Karpas-422 (cell line): ENCODE measurements at places on chromosomes 4 and X. TPM values are rescaled to one million over a fixed set of nuclear protein-coding genes. Genes with fewer than 3 reads are reported as not detected.

GRCh38 chr4:100547541-100548199, 29.8 kb upstream of the EMCN start:
- no peaks in the 10 kb centered on the region for H3K36me3 ChIP-seq
- H3K27ac ChIP-seq, result no peak overlapping the region
- H3K27me3 ChIP-seq, result no peaks in the 10 kb centered on the region
- H3K4me3 ChIP-seq, result no peak overlapping the region
- DNase-seq, result no peak
- no peaks in the 10 kb centered on the region for H3K4me1 ChIP-seq

GRCh38 chr4:121189326-121190215, 25.4 kb upstream of the TNIP3 start:
- H3K27ac ChIP-seq, result no peak overlapping the region
- H3K4me3 ChIP-seq, result no peak overlapping the region
- no peaks in the 10 kb centered on the region for H3K36me3 ChIP-seq
- no peaks in the 10 kb centered on the region for H3K27me3 ChIP-seq
- DNase-seq, result no peak
- peaks cover 8% of the 10 kb centered on the region for H3K4me1 ChIP-seq

DNA sequence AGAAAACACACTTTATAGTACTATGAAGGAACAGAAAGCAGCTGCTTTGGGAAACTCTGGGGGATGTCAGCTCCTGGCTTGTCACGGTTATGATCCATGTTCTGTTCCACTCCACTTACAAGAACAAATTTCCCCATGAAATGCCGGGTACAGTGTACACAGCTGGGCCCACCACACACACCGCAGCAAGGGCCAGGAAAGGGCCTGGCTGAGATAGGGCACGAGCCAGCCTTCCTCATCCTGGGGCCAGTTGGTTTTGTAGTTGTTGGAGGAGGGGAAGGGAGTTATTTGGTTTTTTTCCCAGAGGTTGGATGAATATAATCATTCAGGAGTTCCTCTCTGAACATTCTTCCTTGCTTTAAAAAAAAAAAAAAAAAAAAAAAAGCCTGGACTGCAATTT, 56.8 kb downstream of the SEPSECS start:
- DNase-seq, result no peak
- no peaks in the 10 kb centered on the region for H3K36me3 ChIP-seq
- no peak overlapping the region for H3K4me3 ChIP-seq
- H3K27me3 ChIP-seq, result no peaks in the 10 kb centered on the region
- no peak overlapping the region for H3K27ac ChIP-seq
- peaks cover 5% of the 10 kb centered on the region for H3K4me1 ChIP-seq

The SLC49A3 gene
- not detected in 2 replicates for total RNA-seq

- no peaks in the 10 kb centered on the region for H3K27me3 ChIP-seq
- no peak overlapping the region for H3K4me3 ChIP-seq
- H3K4me1 ChIP-seq, result no peaks in the 10 kb centered on the region
- peaks cover 22% of the 10 kb centered on the region for H3K36me3 ChIP-seq
These were observed 33.0 kb downstream of the GSTCD start for GRCh38 chr4:105741548-105741947.

The F11 gene
- total RNA-seq, result 0.34 TPM in 1 of 2 replicates, not detected in the other

- H3K27me3 ChIP-seq, result no peaks in the 10 kb centered on the region
- no peaks in the 10 kb centered on the region for H3K36me3 ChIP-seq
- no peak overlapping the region for H3K4me3 ChIP-seq
- H3K27ac ChIP-seq, result no peak overlapping the region
- no peak for DNase-seq
These were observed 59.1 kb downstream of the MRPL1 start for GRCh38 chr4:77921701-77922100.

- H3K4me3 ChIP-seq, result no peak overlapping the region
- H3K36me3 ChIP-seq, result no peaks in the 10 kb centered on the region
- peaks cover 59% of the 10 kb centered on the region for H3K4me1 ChIP-seq
- no peak for DNase-seq
- peak overlapping the region; percentile 26; the same call in 1 of the 2 replicates for H3K27ac ChIP-seq
- H3K27me3 ChIP-seq, result no peaks in the 10 kb centered on the region
These were observed 109.6 kb downstream of the MAML3 start for GRCh38 chr4:140044337-140044902.

The ATP8A1 gene
- total RNA-seq, result 41.7 and 67.2 TPM in 2 replicates

GRCh38 chr4:56099378-56099786, 150.6 kb downstream of the CEP135 start:
- H3K4me1 ChIP-seq, result no peaks in the 10 kb centered on the region
- H3K27me3 ChIP-seq, result 0 out of 2 replicates have a peak, but pooled peaks cover 2% of the 10 kb centered on the region
- H3K36me3 ChIP-seq, result no peaks in the 10 kb centered on the region

GRCh38 chr4:98608356-98608755, 50.1 kb downstream of the TSPAN5 start:
- H3K27me3 ChIP-seq, result no peaks in the 10 kb centered on the region
- no peaks in the 10 kb centered on the region for H3K4me1 ChIP-seq
- H3K4me3 ChIP-seq, result no peak overlapping the region
- no peak overlapping the region for H3K27ac ChIP-seq

The ZNF711 gene
- 15.2 and 28.3 TPM in 2 replicates for total RNA-seq
